Type B pancreatic cell (in vitro differentiated cells): ENCODE measurements at places on chromosomes 5 and 9.

DNA sequence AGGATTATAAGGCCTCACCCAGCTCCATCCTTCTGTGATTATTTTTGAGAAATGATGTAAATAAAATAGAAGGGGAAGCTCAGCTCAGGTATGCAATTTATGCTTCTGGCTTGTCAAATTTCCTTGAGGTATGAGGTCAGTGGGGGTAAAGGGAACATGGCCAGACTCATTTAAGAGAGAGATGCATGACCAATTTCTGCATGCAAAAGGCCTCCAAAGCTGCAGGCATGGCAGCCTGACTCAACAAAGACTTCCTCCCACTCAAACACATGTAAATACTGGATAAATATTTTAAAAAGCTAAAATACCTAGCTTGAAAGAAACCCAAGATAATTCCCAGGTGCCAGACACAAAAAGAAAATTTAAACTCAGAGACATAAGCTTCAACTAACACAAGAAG, 101.4 kb upstream of the SLC1A3 start:
- no peak for DNase-seq

DNA sequence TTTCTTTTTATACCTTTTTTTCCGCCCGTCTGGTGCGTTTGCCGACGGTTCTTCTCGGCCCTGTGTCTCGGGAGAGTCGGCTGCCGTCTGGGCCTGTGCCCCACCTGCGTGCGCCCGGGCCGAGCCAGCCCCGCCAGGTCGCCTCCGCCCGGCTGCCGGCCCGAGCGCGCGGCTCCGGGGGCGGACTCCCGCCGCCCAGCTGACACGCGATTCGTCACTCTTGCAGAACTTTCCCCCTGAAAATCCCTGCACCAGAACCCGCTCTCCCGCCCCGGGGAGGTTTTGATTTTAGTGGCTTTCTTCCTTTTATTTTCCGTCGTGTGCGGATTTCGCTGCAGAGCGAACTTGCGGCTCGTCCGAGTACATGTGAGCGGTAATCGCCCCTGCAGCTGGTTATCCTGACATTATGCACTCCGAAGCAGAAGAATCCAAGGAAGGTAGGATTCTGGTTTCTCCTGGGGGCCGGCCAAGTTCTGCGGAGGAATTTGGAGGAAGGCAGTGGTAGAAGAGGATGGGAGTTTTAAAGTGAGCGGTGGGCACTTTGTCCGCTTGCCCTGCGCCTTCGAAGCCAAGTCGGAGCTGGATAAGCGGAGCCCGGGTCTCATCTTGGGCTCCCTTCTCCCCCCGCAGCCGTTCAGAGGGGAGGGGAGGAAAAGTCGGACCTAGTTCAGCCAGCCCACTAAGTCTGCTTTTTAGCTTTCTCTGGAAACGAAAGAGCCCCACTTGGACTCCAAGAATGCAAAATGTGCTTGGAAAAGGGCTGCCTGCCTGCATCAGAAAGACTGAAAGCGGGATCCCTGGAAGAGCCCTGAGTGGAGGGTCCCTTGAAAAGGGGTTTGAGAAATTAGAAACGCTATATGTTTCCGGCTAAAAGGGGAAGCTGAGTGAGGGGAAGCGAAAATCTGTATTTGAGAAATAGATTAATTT, at the start of gene TNFAIP8:
Gene TNFAIP8 (plus strand): TSS at position 335 of the 927 bp plus-strand sequence. CDS start 72 bp downstream, at position 407.
- no peak for DNase-seq

DNA sequence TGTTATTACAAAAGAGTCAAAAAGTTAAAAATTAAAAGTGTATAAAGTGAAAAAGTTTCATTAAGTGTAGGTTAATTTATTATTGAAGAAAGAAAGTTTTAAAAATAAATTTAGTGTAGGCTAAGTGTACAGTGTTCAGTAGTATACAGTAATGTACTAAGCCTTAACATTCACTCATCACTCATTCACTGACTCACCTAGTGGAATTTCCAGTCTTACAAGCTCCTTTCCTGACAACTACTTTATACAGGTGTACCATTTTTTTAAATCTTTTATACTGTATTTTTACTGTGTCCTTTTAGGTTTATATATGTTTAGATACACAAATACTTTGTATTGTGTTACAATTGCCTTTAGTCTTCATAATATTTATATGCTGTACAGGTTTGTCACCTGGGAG, 530.2 kb upstream of the FAM174A start:
- no peak for DNase-seq

DNA sequence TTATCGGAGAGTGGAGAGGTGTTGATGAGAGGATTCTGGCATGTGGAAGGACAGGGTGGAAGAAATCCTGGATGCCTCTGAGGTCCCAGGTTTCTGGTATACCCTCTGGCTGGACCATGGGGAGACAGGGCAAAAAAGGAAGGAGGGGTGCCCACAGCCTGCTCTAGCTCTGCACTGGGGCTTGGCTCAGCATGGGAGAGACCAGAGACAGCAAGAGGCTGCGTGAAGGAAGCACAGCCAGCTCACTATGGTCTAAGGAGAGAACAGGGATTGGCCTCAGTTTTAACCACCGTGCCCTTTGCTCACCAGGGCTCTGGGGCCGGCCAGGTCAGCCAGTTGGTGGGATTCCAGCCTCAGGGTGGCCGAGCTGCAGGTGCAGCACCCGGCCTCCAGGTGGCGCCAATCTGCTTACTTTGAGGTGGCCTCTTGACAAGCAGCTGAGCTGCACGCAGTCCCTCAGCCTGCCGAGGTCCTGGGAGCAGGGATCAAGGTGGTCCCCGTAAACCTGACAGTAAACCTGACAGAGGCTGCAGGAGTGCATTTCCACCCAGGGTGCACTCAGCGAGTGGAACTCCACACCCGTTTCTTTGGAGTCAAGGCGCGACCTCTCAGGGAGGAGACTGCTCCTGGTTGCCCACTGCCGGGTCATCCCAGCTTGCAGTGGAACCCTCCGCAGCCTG, 25.0 kb upstream of the SPTLC1 start:
- peak; percentile 87 for DNase-seq

DNA sequence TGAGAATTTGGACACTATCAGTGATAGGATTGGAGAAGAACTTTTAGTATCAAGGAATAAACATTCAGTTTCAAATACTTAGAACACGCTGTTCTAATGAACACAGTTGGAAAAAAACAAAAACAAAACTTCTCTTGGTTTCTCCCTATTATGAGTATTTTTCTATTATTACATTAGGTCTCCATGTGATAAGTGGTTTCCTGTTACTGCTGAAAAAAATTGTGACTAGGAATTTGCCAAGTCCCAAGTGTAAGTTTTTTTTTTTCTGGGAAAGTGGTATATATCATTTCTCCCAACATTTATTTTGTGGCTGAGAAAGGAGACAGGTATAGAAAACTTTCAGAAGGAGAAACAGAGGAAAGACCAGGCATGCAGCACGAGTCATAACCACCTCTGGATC, 41.1 kb downstream of the PCSK1 start:
- DNase-seq = no peak

DNA sequence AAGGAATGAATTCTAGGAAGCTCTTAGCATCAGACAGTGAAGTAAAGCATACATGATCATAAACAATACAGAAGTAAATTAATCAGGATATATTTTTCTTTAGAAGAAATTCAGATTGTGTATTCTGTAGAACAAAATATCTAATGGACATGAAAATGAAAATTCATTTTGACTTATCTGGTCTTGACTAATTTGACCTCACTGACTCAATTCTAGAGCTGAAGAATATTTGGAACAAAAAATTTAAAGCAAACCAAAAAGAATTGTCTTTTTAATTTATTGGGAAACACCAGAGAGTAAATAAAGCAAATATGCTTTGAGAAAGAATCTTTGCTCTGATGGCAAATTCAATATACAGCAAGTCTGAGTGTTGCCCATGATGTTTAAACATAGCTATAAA, 2.8 kb upstream of the PPP2CA start:
- DNase-seq = no peak
